ENCODE measurements at places on chromosomes 1 and 21. TPM values are rescaled to one million over a fixed set of nuclear protein-coding genes. Genes with fewer than 3 reads are reported as not detected.

GRCh38 chr1:231410036-231410612 is 12.0 kb downstream of the EGLN1 start:
- DNase-seq: no peak

- DNase-seq: no peak
These were observed 99.4 kb upstream of the C1orf87 start for GRCh38 chr1:60173006-60173405.

GRCh38 chr1:67001682-67002425 is 52.1 kb downstream of the SLC35D1 start:
- DNase-seq: no peak

GRCh38 chr1:71733121-71733520 is 549.2 kb downstream of the NEGR1 start:
- no peak for DNase-seq

- DNase-seq: no peak
These were observed 312 bp downstream of the ARNT start for GRCh38 chr1:150876119-150876454.

DNA sequence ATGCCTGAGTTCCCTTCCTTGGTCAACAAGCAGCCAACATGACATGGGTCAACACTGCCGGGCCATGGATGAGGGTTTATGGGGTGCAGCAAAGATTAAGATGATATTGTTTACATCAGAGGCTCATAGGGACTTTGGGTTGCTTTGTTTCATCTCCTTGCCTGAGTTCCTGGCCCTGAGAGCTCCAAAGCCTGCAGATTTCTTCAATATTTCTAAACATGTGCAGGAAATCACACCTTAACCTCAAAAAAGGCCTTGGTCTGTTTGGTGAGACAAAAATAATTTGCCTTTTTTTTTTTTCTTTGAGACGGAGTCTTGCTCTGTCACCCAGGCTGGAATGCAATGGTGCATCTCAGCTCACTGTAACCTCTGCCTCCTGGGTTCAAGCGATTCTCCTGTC is 876 bp downstream of the SLAMF8 start:
- no peak for DNase-seq

GRCh38 chr21:35900539-35900938 is 159.8 kb downstream of the SETD4 start:
- DNase-seq: no peak

DNA sequence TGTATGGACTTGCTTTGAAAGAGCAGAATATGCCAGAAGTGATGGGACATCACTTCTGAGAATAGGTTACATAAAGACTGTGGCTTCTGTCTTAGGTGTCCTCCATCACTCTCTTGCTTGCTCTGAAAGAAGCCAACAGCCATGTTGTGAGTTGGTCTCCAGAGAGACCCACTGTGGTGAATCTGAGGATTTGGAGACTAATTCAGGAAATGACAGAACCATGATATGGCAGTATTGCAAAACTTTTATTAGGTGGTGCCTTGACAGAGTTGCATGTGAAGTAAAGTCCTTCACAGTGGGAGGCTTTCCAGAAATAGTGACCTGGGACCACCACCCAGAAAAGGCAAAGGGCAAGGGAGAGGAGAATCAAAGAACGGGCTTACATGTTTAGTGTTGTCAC is 628.6 kb downstream of the KCNT2 start:
- DNase-seq: no peak

- no peak for DNase-seq
These were observed 11.6 kb downstream of the SLC6A17 start for GRCh38 chr1:110161849-110162248.

GRCh38 chr1:235075048-235075776 is 53.4 kb downstream of the TOMM20 start:
- DNase-seq: peak; percentile 59

GRCh38 chr1:91929250-91929649 is 20.0 kb upstream of the BRDT start:
- no peak for DNase-seq

DNA sequence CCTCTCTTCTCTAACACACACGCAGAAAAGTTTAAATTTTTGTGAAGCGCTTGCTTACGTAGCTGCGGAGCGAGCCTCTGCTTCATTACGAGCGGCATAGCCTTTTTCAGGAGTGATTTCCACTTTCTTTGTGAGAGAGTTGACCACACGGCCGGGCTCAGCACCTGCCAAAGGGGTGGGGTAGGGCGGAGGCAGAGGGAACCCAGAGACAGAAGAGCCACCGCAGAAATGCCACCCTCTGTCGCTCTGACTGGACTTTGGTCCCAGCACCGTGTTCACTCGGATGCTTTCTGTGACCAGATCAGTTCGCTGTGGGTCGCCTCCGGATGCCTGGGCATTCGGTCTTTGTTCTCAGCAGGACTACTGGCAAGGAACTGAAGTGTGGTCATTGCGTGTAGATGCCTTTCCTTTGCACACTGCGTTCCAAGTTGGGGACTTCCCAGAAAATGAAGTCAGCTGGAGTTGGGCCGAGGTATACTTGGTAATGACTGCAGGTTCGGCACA is 883 bp downstream of the CHODL start:
- no peak for DNase-seq

- no peak for DNase-seq
These were observed 22.6 kb downstream of the PDXK start for GRCh38 chr21:43741423-43742096.

DNA sequence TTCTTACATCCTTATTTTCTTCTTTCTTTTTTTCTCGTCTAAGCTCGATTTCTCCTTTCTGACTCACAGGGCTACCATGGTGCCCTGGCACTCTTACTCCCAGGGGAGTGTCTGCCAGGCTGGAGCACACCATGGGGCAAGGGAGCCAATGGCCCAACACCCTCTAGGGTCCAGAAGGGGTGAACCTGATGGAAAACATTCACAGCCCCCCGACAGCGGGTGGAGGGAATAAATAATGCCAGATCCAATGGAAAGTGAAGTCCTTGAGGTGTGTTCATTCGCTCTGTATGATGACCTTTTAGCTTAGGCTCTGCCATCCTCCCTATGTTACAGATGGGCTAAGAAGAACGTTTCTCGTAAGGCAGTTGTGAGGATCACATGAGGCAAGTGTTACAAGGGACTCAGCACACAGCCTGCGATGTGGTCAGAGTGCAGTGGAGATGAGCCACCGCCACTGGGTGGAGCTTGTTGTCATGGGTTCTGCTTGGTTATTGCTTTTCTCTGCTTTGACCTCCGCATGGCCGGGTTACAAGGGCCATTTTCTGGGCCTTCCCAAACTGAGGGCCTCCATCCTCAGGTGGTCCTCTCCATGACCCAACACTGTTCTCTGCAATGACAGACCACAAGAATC is 3.5 kb upstream of the FCMR start:
- DNase-seq: peak; percentile 79

DNA sequence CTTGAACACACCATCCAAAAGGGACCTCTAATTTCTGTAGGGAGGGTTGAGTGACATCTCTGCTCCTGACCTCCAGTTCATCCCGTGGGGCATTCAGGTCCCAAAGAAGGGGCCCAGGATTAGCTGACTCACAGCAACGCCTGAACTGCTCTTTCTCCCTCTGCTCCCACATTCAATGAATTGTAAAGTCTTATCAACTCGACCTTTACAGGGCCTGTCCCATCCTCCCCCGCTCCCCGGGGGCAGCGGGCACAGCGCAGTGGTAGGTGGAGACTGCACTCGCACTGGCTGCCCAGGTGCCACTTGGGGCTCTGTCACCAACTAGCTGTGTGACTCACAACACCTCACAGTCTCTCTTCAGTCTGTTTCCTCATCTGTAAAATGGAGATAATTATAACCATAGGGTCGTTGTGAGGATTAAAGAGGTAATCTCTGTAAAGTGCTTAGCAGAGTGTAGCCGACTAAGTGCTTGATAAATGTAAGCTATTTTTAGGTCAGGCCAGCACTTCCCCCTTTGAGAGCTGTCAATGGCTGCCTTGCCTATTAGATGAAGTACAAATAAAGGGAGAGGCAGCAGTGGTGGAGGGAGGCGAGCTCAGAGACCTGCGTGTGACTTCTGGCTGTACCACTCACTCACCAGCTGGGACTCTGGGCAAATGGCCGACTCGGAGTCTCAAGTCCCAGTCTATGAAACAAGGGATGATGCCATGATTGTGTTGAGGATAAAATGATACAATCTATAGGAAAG is 637 bp upstream of the MYBPHL start:
- DNase-seq: no peak

- no peak for DNase-seq
These were observed 64.5 kb upstream of the LAMC2 start for GRCh38 chr1:183121609-183122008.

The OR2L3 gene
- total RNA-seq: not detected

The S100A8 gene
- total RNA-seq: 3.4 TPM

The SFN gene
- 124 TPM for total RNA-seq

The PFKL gene
- 299 TPM for total RNA-seq

The RXRG gene
- 1.8 TPM for total RNA-seq

The TP53BP2 gene
- total RNA-seq: 32.5 TPM

The MAP3K6 gene
- total RNA-seq: 28.5 TPM

The OLFML3 gene
- total RNA-seq: 5.4 TPM

The HTR6 gene
- not detected for total RNA-seq

The ALX3 gene
- total RNA-seq: not detected

Measured in mucosa of descending colon (tissue), 3 donors.